ENCODE measurements at places on chromosomes 1 and 21. TPM values are rescaled to one million over a fixed set of nuclear protein-coding genes. Genes with fewer than 3 reads are reported as not detected.

- DNase-seq, result no peak
These were observed 285.7 kb upstream of the PKN2 start for GRCh38 chr1:88398338-88398737.

GRCh38 chr1:47765236-47765635 lies 231.9 kb downstream of the TRABD2B start:
- no peak for DNase-seq

GRCh38 chr1:163596541-163597258 lies 274.9 kb downstream of the NUF2 start:
- no peak for DNase-seq

The KCNJ6 gene
- not detected for total RNA-seq

The OLFML3 gene
- total RNA-seq, result 43.5 TPM

The JAK1 gene
- total RNA-seq, result 116 TPM

All from ureter (tissue), 1 donor.